LHCN-M2 (cell line): ENCODE measurements at places on chromosomes 3 and 15. TPM values are rescaled to one million over a fixed set of nuclear protein-coding genes. Genes with fewer than 3 reads are reported as not detected.
A peak's percentile ranks its signal among the peaks of the same experiment; 100 is the strongest.

- DNase-seq: no peak
Measured at GRCh38 chr3:162022911-162023310, 526.3 kb downstream of the OTOL1 start.

C3orf49 gene
- total RNA-seq: not detected in 2 replicates

DNA sequence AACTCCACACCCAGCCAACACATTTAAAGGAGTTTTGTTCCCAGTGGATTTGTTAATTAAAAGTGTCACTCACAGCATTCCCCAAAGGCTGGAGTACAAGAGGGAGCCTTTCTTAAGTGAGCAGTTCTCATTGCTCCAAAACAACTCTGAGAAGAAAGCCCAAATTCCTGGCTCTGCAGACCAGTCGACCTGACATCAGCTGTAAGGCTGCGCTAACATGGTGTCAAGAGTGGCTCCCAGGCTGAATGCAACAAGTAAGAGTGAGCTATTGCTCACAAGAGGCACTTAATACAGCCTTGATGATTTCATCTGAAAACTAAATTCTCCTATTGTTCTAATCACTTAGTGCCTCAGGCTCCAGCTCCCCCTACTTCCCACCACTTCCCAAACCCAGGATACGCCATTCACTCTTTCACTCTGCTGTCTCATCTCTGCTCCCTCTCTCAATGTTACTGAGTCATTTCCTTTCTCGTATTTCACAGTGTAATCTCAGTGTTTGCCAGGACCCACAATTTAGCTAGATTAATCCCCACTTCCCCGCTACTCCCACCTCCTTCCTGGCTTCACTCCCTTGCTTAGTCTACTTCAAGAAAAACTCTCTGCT is 81.8 kb downstream of the WWTR1 start:
- DNase-seq: peak; percentile 98

- no peak for DNase-seq
Measured at GRCh38 chr3:170632780-170633179, 46.9 kb upstream of the SLC7A14 start.

- no peak for DNase-seq
Measured at GRCh38 chr3:179972881-179973423, 63.8 kb downstream of the PEX5L start.

DNA sequence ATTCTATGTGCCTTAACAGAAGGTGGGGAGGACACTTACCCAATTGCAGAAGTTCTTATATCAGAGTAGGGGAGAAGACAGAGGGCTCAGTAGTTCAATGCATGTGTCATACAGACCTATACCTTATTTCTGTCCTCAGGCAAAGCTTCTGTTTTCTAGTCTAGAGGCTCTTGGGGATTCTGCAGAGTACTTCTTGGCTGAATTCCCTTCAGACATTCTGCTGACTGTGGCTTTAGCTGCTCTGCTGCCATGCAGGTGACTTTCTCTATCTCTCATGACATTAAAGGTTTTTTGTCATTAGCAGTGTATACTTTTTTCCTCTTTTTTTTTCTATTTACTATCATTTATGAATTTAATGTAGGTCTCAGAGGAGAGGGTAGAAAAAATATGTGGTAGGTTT is 172.8 kb upstream of the PLSCR5 start:
- DNase-seq: no peak

DNA sequence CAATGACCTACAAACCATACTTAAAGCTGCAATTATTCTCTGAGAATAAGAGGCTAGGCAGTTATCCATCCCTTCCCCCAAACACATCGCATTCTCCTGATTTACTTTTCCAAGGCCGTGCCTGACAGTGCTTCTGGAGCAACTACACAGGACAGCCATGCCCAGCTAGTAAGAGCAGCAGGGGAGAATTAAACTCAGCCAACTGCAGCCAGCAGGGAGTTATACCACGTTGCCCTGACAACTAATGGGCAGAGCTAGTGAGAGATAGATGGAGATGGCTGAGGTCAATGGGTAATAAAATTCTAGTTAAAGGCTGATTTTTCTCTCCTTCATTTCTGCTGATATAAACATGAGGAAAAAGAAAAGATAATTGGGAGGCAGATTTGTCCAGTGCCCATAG is 193.8 kb upstream of the PPP2R3A start:
- DNase-seq: no peak

SCAMP5 gene
- 0.51 and 0.98 TPM in 2 replicates for total RNA-seq

STIMATE gene
- total RNA-seq: 13.6 and 22.2 TPM in 2 replicates

GRCh38 chr3:29513236-29513635 is 232.4 kb downstream of the RBMS3 start:
- peak; percentile 31 for DNase-seq

MASP1 gene
- total RNA-seq: not detected in 2 replicates

DNA sequence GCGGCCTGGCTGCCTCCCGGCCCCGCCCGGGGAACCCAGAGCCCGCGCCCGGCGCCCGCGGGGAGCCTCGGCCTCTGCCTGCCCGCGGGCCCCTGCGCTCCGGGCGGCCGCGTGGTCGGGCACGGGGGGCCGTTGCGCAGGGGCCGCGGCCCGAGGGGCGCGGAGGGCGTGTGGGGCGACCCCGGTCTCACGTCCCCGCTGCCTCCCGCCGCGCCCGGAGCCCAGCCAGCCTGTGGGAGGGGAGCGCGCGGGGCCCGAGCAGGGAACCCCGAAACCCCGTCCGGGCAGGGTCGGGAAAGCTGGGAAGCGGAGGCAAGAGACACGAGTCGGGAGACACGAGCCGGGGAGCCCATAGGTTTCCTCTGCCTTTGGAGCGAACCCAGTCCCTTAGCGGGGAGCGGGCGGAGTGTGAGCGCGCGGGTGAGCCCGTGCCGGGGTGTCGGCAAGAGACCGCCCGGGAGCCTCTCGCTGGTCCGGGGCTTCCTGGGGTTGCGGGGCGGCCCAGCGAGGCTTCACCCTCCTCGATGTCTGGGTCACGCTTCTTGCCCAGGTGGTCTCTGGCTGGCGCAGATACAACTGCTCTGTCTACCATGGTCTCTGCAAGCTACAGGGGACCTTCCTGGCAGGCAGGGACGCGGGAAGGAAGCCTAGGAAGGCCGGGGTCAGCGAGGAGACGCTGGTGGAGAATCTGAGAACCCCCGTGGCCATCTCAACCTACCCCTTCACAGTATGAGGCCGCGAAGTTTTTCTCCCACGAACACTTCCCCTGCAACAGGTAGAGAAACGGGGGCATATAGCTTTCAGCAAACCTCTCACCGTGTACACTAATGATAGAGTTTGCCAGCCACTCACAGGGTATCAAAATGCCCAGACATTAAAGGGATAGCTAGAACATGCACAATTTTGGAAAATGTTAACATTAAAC is 586 bp downstream of the LRRK1 start:
- no peak for DNase-seq

TXNRD3 gene
- total RNA-seq: 9.9 and 15.2 TPM in 2 replicates

GRCh38 chr3:94156626-94157025 is 93.8 kb downstream of the NSUN3 start:
- DNase-seq: no peak

- no peak for DNase-seq
Measured at GRCh38 chr3:114660808-114661207, 367.0 kb downstream of the TIGIT start.

ROBO2 gene
- not detected in 2 replicates for total RNA-seq

GRCh38 chr3:66398228-66399025 is 102.4 kb downstream of the LRIG1 start:
- no peak for DNase-seq

DNA sequence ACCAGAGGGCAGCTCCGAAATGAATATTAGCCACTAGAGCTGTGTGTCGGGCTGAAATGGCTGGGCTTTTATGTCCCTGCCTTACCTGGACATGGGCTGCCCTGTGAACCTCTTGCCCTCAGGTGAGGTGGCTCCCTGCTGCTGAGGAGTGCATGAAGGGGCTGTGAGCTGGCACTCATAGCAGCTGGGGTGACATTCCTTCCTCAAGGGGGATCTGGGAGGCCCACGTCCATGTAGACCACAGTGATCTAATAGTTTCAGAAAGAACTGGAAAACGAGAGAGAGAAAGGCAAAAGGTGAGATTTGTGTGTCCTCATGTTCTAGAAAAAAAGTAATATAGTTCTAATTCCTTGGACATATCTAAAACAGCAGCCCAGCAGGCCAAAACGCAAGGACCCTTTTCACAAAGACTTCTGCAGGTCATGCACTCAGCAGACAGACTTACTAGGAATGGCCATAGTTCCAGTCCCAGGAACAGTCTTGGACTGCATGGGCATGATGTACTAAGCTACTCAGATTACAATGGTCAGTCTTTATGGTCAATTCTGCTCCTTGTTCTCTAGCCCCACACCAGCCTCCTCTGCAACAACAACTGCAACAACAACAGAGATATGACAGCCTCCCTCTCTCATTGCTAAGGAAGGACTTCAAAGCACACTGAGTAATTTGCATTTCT is 10.8 kb upstream of the SLC24A5 start:
- no peak for DNase-seq

GRCh38 chr3:25385807-25386460 is 42.1 kb upstream of the RARB start:
- no peak for DNase-seq

DNA sequence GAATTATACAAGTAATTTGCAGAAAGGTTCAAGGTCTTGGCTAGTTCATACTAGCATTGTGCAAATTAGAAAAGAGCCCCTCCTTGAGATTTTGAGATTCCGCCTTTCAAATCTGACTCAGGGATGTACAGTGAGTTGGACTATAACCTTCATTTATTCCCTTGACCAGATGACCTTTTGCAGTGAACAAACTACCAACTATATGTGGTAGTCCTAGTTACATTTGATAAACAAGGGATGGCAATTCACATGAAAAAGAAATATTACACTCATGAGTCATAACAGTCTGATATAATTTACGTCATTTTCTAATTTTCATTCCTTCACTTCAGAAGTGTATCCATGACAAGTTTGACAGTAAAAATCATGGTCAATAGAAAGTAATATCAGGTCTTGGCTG is 860.4 kb downstream of the ROBO1 start:
- DNase-seq: peak; percentile 42

- no peak for DNase-seq
Measured at GRCh38 chr15:95486224-95486623, 844.3 kb upstream of the NR2F2 start.

- peak; percentile 44 for DNase-seq
Measured at GRCh38 chr15:71334873-71335272, 219.6 kb downstream of the THSD4 start.

GRCh38 chr3:12707449-12707848 is 43.5 kb upstream of the RAF1 start:
- no peak for DNase-seq

DNA sequence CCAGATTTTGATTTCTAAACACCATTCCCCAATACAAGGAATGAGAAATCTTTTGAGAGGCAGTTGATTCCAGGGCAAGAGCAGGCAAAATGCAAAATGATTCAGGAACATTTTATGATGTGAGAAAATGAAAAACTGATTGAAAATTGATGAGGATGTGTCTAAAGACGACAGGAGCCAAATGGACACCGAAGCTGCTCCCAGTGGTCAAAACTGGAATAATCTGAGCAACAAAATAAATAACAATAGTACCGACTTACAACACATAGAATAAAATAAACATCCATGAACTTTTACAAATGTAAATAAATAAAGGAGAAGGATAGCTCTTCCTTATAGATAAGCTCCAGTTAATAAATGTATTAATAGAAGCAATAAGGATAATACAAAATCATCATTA is 186.8 kb downstream of the OCA2 start:
- no peak for DNase-seq

GRCh38 chr3:171699601-171700000 is 110.7 kb downstream of the PLD1 start:
- DNase-seq: no peak

DNA sequence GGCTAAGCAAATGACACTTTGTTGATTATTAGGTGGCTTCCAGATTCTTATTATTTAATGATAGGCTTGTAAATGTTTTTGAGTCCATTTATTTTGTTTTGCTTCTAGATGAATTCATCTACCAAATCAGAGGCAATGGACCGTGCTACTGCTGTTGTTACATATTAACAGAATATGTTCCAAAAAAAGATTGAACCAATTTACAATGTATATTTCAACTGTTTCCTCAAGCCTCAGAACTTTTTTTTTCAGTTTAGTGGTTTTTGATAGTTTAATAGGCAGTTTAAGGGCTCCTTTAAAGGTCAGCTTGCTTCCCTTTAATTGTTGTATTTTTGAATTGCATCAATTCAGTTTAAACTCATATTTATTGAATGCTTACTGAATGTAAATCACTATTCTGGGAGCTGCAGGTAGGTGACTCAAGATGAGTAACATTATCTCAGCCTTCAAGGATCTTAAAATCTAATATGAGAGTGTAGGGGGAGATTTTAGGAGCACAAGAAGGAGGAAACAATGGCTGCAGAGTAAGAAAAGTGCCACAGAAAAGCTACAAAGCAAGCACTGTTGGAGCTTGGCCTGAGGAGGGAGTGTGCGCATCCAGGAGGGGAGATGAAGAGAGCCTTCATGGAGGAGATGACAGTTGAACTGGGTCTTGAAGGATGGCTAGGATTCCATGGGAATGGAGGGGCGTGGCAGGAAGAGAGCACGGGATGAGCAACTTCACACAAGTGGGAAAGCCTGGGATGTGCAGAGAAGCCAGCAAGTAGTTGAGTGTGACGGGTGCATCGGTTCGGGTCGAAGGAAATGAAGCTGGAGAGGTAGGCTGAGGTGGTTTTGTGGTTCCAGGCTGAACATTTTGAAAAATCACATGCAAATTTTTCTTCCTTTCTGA is 14.7 kb downstream of the MAP2K1 start:
- DNase-seq: no peak

ISLR gene
- total RNA-seq: 0.13 and 0.34 TPM in 2 replicates

GRCh38 chr15:89783111-89783860 is 7.2 kb downstream of the MESP2 start:
- DNase-seq: no peak

P2RY12 gene
- total RNA-seq: not detected in 2 replicates

GRCh38 chr3:120410116-120410515 is 40.7 kb downstream of the FSTL1 start:
- DNase-seq: no peak

- DNase-seq: no peak
Measured at GRCh38 chr3:96750094-96750767, 64.2 kb upstream of the EPHA6 start.

ERICH6 gene
- total RNA-seq: 0.11 and 0.38 TPM in 2 replicates

GRCh38 chr15:89828281-89829145 is 13.9 kb upstream of the ANPEP start:
- DNase-seq: peak; percentile 84

GRCh38 chr15:99644913-99645542 is 79.2 kb downstream of the MEF2A start:
- DNase-seq: no peak

ADAMTS7 gene
- 35.1 and 35.2 TPM in 2 replicates for total RNA-seq

- no peak for DNase-seq
Measured at GRCh38 chr3:40128166-40128565, 181.3 kb upstream of the EIF1B start.

DNA sequence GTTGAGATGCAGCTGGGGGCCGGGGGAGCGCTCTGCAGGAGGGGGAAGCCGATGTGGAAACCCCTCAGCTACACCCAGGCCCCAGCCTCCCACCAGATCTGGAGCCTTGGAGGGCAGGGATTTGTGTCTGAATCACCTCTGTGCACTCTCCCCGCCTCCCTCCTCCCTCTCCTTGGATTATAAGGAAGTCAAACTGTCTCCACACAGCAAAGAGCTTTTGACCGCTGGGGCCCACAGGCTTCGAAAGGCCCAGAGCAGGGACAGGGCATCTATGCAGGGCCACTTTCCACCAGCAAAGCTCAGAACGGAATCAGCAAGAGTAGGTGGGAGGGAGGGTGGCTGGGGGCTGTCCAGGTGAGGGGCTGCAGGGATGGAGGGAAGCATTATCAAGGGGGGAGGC is 68.9 kb downstream of the IQSEC1 start:
- DNase-seq: no peak

GRCh38 chr3:23175341-23176083 is 27.6 kb upstream of the UBE2E2 start:
- no peak for DNase-seq
